ENCODE measurements at places on chromosomes 5 and 9.

GRCh38 chr5:3740546-3741373, 145.1 kb downstream of the IRX1 start:
- DNase-seq = no peak

DNA sequence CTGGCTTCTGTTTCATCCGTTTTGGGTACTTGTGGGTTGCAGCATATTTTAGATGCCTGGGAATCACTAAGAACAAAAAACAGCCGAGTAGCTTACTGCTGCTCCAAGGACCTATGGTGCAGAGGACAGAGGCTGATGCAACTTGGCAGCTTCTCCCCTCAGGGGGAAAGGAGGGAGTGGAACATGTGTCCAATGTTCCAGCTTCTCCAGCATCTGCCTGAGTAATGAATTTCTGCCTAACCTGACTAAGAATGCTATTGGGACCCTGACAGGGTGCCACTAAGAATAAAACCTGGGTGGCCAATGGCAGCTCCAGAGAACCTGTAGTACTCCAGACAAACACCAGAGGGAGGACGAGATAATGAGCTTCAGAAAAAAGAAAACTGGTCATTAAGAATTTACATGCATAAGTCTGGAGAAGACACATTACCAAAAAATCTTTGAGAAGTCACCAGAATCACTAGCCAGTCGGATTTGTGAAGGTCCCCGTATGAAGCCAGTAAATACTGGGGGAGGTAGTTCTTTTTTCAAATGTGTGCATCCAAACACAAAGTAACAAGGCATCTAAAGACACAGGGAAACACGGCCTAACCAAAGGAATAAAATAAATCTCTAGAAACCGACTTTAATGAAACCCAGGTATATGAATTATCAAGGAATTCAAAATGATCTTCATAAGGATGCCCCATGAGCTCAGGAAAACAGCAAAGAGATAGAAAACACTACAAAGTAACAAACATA, 293.5 kb downstream of the HINT1 start:
- DNase-seq = no peak

- DNase-seq = no peak
Measured at GRCh38 chr9:74645007-74645639, 148.0 kb downstream of the RORB start.

GRCh38 chr5:132096904-132097303, 23.3 kb downstream of the CSF2 start:
- DNase-seq = no peak

GRCh38 chr5:50653946-50654345, 12.5 kb upstream of the PARP8 start:
- no peak for DNase-seq

DNA sequence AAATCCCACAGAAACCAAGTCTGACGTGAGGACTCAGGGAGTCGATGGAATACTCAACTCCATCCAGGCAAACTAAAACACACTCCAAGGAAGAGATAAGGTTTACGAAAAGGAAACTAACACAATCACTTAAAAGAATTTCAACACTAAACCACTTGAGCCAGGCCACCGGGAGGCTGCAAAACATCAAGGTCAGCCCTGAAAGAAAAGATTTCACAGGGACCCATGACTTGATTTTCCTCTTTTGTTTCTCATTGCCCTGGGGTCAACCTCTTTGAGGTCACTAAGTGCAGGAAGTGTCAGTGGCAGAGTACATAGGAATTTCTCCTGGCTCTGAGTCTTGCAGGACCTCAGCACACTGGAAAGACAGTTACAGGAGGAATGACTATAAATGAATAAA, 77.8 kb upstream of the TARS1 start:
- no peak for DNase-seq

- no peak for DNase-seq
Measured at GRCh38 chr9:123112015-123112975, 78.8 kb downstream of the GPR21 start.

- no peak for DNase-seq
Measured at GRCh38 chr5:144209361-144209760, 38.7 kb downstream of the KCTD16 start.

- DNase-seq = peak; percentile 1
Measured at GRCh38 chr9:113309204-113309813, 6.1 kb upstream of the RNF183 start.

DNA sequence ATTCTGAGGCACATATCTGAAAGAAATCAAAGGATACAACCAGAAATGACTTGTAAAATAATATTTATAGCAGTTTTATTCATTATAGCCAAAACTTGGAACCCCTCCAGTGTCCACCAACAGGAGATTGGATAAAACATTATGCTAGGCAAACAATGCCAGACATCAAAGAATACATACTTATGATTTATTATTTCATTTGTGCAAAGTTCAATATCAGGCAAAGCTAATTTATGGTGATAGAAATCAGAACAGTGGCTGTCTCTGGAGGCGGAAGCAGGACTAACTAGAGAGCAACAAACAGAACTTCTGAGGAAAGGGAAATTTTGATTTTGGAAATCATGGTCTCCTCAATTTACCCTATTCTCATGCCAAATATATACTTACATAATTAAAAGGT, 193.1 kb downstream of the ICE1 start:
- no peak for DNase-seq

GRCh38 chr5:132011622-132012343, at the start of gene ACSL6:
ACSL6 (minus strand) TSS chr5:132011658; CDS start chr5:132011553, 105 bp downstream.
- DNase-seq = no peak

DNA sequence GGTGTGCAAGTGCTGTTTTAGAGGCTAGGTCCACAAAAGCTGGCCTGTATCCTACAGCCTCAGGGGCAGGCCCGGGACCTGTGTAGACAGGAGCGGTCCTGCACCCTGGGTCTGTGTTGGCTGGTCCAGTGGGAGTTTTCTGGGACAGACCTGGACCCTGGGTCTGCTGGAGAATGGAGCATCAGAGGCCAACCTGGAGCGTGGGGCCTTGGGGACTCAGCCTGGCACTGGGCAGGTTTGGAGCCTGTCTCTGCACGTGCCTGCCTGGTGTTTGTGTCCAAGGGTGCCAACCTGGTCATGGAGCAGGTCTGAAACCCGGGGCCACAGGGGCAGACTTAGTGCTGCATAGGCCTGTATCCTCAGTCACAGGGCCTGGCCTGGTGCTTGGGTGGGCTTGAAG, 45.8 kb downstream of the SRFBP1 start:
- DNase-seq = no peak

GRCh38 chr5:64506567-64507263, 900 bp downstream of the RGS7BP start:
- DNase-seq = no peak

All from stimulated activated CD8-positive, alpha-beta memory T cell treated with anti-CD3 and anti-CD28 coated beads, Interleukin-15, amount 100 ng/mL, for 48 hours (primary cell).